ENCODE measurements at places on chromosomes 5 and 9.

- no peak for DNase-seq
Measured at GRCh38 chr5:151184316-151185042, 26.9 kb upstream of the ANXA6 start.

DNA sequence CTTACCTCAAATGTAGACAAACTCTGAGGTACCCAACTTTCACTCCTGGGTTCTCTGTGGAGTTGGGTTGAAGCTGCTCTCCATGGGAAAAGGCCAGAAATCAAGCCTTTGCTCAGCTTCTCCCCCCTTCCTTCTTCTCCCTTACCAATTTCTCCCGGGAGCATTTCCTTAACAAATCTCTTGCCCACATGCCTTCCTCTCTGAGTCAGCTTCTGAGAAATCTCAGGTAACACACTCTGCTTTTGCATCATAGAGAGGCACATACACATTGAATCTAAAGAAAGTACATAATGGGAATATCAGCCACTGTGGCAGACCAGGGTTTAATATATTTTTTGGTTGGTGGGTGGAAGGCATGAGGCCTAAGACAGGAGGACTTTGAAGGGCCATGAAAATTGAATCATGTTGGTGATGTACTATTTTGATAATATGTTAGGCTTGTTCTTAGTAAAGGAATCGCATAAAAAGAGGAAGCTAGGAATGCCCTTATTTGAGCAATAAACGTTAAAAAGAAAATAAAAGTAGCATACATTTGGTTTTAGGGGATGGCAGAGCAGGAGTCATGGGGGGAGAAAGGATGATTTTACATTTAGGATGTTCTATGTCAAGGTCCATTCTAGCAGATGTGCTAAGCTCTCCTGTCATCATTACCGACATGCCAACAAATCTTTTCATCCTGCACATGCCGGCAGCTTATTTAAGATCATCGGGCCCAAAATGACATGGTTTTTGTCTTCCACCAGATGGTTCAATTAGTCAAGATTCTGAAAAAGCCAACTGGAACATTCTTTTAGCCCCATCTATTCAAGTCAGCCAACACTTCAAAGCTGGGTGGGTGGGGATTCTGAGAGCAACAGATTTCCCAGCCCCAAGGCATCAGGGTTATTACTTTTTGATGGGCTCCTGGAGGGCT, 199.5 kb upstream of the CLINT1 start:
- DNase-seq, result no peak

GRCh38 chr5:175460552-175460951, 16.6 kb upstream of the DRD1 start:
- DNase-seq, result no peak

- no peak for DNase-seq
Measured at GRCh38 chr9:100725371-100725770, 147.5 kb downstream of the CAVIN4 start.

DNA sequence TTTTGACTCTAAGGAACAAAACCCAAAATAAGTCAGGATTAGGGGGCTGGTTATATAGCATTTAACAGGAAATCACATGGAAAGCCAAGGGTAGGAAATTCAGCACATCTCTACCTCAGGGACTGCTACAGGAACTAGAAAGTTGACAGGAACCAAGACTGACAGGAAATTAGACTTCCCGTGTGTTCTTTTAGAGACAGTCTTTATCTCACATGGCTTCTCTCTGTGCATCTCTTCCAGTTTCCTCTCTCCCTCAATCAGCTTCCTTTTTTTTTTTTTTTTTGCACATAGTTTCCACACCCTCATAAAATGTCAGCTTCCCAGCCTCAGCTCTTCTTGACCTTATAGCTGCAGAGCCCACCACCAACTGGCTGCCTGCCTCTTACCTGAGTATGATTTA, 4.8 kb downstream of the RECK start:
- no peak for DNase-seq

GRCh38 chr9:35962126-35962906, 4.4 kb upstream of the OR2S2 start:
- no peak for DNase-seq

GRCh38 chr5:61860978-61861377, 445.0 kb upstream of the KIF2A start:
- no peak for DNase-seq

Data from hematopoietic multipotent progenitor cell treated with erythropoietin and hydrocortisone succinate and interleukin-3 and kit ligand, for 17 days (in vitro differentiated cells).